ENCODE measurements at places on chromosomes 6 and 20. TPM values are rescaled to one million over a fixed set of nuclear protein-coding genes. Genes with fewer than 3 reads are reported as not detected.

GRCh38 chr6:132268209-132268608, 133.1 kb downstream of the MOXD1 start:
- DNase-seq: no peak

Gene HFE
- 7.6 TPM for total RNA-seq

GRCh38 chr20:21303872-21304586, 898 bp downstream of the XRN2 start:
- peak; percentile 25 for DNase-seq

- DNase-seq: no peak
Observed at GRCh38 chr6:107657755-107658461, 166.2 kb downstream of the SCML4 start.

GRCh38 chr6:30480536-30481156, 8.7 kb upstream of the HLA-E start:
- no peak for DNase-seq

DNA sequence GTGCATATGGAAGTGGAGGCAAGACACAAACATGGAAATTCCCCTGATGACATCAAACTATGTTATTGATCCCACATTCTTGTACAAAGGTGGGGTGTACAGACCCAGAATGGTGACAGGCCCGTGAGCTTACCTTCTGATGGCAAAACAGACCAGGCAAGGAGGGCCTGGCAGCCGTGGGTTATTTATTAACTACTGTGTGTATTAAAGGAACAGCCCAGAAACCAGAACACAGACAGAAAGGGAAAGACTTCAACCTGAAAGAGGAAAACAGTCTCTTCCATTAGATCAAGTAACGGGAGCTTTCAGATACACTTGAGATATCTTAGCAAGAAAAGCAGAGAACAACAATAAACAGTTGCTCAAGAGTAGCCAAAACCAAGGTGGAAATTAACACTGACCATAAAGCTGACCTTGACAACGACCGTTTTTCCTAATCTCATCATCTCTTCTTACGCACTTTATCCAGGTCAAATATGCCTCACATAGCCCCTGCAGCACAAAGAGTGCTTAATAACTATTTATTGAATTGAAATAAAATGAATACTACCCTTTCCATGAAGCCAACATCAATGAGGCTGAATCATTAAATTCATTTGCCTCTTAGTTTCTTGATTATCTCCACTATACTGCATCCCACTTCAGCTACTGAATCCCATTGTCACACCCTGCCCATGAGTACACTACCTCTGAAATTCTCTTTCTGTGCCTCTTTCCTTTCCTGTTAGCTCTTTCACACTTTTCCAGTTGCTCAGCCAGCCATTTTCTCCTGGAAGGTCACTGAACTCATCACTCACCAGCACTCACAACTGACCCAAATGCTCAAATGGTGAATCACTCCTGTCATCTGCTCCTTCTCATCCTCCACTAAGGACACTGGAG, 67.4 kb downstream of the MOXD1 start:
- peak; percentile 92 for DNase-seq

GRCh38 chr6:52020945-52021570, 66.4 kb downstream of the PKHD1 start:
- DNase-seq: peak; percentile 40

DNA sequence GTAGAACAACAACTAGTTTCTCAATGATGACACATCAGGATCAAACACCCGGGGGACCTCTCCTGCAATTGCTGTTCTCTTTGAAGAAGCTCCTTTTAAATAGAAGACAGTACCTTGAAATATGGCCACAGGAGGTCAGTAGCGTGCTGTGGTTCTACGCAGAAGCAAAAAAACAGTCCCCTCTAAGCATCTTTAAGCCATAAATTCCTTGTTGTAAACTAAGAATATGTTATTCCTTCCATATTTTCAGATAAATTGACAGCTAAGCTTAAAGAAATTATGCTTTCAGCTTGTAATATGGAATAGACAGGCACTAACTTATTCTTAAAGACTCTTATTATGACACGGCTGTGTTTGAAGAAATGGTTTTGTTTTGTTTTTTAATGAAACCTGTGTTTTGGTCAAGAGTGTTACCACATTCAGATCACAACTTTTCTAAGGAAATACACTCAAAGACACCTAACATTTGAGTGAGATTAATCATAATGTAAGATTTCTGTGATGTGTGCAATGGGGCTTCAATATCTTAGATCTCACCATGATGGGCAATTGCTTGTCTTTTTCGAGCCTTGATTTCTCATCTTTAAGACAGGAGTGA, 49.7 kb upstream of the IL20RA start:
- DNase-seq: peak; percentile 83

DNA sequence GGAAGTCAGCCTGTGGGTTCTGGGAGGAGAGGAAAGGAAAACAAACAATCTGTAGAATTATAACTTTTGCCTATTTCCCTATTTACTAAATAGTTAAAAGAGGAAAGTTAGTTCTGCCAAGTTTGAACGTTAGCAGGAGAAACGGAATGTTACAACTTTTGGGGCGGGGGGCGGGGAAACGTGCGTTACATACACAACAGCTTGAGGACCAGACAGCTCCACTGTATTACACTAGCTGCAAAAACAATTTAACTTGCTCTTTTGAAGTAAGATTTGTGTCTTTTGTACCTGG, 498 bp upstream of the PRDM1 start:
- DNase-seq: no peak

Gene NTSR1
- total RNA-seq: not detected

DNA sequence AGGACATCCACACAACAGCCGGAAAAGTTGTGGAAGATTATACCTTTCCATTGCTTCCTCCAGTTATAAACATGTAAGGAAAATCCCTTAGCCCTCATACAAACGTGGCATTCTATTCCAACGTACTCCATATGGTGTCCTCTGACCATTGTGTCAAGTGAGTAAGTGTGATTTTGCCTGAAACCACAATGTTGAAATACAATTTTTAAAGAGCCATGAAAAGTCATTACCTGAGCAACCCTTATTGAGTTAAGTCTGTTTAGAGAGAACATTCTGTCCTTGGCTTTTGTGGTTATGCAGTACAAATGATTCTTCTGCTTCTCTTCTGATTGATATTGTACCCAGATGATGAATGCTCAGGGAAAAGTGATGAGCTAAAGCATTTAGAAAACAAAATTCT, 530.1 kb downstream of the HAO1 start:
- peak; percentile 43 for DNase-seq

Gene FKBP5
- total RNA-seq: 146 TPM

Gene CCDC170
- total RNA-seq: 0.17 TPM
